ENCODE measurements at places on chromosomes 13 and 19.

GRCh38 chr13:89796196-89796595 lies 1551.3 kb upstream of the MIR17HG start:
- no peak overlapping the region for H3K27ac ChIP-seq
- H3K27me3 ChIP-seq: no peaks in the 10 kb centered on the region
- no peak overlapping the region for H3K4me3 ChIP-seq
- no peaks in the 10 kb centered on the region for H3K36me3 ChIP-seq
- no peak for DNase-seq

DNA sequence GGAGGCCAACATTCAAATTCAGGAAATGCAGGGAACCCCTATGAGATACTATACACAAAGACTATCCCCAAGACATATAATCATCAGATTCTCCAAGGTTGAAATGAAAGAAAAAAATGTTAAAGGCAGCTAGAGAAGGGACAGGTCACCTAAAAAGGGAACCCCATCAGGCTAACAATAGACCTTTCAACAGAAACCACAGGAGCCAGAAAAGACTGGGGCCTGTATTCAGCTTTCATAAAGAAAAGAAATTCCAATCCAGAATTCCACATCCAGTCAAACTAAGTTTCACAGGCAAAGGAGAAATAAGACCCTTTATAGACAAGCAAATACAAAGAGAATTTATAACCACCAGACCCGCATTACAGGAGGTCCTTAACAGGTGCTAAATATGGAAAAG lies 1703.6 kb upstream of the PRR20A start:
- DNase-seq: no peak
- H3K4me3 ChIP-seq: no peak overlapping the region
- no peaks in the 10 kb centered on the region for H3K27me3 ChIP-seq
- H3K36me3 ChIP-seq: no peaks in the 10 kb centered on the region

GRCh38 chr19:55256562-55257460 lies 2.0 kb downstream of the PPP6R1 start:
- H3K4me1 ChIP-seq: peaks cover 70% of the 10 kb centered on the region
- no peaks in the 10 kb centered on the region for H3K36me3 ChIP-seq
- no peak for DNase-seq
- peak overlapping the region; percentile 70 for H3K4me3 ChIP-seq
- no peak overlapping the region for H3K27ac ChIP-seq

- H3K36me3 ChIP-seq: peaks cover 100% of the 10 kb centered on the region
- no peaks in the 10 kb centered on the region for H3K27me3 ChIP-seq
- H3K4me1 ChIP-seq: no peaks in the 10 kb centered on the region
- DNase-seq: no peak
- H3K4me3 ChIP-seq: no peak overlapping the region
Measured at GRCh38 chr19:36652958-36653357, 13.7 kb downstream of the ZNF461 start.

GRCh38 chr19:3207461-3208242 lies 16.8 kb upstream of the CELF5 start:
- DNase-seq: no peak
- H3K27ac ChIP-seq: no peak overlapping the region

DNA sequence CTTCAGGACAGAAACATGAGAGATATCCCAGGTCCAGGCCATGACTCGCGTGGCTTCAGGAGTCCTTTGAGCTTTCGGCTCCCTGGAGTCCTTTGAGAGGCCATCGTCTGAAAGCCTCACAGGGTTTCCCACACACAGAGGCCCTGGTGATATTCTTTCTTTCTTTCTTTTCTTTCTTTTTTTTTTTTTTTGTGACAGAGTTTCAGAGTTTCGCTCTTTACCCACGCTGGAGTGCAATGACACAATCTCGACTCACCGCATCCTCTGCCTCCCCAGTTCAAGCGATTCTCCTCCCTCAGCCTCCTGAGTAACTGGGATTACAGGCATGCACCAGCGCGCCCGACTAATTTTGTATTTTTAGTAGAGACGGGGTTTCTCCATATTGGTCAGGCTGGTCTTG lies 5.5 kb downstream of the SIN3B start:
- DNase-seq: no peak
- H3K4me3 ChIP-seq: no peak overlapping the region
- H3K36me3 ChIP-seq: no peaks in the 10 kb centered on the region
- H3K27me3 ChIP-seq: no peaks in the 10 kb centered on the region
- H3K4me1 ChIP-seq: peaks cover 22% of the 10 kb centered on the region
- no peak overlapping the region for H3K27ac ChIP-seq

DNA sequence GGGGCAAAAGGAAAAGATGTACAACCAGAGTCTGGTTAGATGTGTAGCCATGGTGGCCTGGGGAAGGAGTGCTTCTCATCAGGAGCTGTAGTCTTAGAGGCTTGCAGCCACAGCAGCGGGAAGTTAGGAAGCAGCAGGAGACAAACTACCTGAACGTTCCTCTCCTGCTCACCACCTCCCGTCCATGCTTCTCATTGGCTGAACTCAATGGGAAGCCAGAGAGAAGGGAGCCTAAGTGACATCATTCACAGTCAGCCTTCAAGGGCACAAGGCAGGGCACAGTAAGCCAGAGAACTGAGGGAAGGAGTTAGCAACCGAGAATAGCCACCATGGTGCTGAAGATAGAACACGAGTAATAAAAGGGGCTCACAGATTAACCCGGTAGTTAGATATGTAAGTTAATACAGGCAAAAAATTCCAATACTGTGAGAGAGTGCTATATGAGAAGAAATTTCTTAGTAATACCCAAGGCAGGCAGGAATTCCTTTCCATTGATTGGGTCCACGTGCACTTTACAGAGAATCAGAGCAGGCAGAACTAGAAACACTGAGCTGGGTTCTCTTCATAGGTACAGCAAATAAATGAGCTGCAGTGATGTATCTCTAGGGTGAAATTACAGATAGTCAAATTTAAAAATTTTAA lies 391.5 kb upstream of the DACH1 start:
- H3K4me3 ChIP-seq: no peak overlapping the region
- no peaks in the 10 kb centered on the region for H3K4me1 ChIP-seq
- no peaks in the 10 kb centered on the region for H3K27me3 ChIP-seq
- no peaks in the 10 kb centered on the region for H3K36me3 ChIP-seq
- no peak overlapping the region for H3K27ac ChIP-seq

- H3K4me3 ChIP-seq: peak overlapping the region; percentile 97
- peaks cover 29% of the 10 kb centered on the region for H3K36me3 ChIP-seq
- DNase-seq: no peak
- peaks cover 44% of the 10 kb centered on the region for H3K4me1 ChIP-seq
Measured at GRCh38 chr19:19319732-19320360, 463 bp downstream of the SUGP1 start.

DNA sequence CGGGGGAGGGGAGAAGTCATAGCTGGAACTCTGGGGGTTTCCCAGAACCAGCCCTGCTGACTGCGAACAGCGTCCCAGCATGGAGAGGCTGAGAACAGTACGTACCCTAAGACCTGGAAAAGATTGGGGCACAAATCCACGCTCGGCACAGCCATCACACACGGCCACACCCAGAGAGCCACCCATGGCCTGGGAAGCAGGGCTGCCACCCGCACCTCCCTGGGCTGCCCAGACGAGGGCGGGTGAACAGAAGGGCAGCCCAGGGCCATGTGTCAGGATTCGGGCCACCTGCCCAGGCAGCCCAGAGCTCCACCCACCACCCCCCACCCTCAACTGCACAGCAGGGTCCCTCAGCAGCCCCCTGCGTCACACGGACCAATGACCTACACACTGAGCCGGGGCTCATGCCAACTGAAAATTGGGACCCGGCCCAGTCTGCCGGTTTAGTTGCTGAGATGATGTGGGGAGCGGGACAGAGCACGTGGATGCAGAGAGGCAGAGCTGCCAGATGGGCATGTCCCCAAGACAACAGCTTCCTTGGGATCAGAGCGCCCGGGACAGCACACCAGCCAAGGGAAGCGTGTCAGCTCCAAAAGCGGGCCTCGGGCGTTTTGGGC lies 8.5 kb downstream of the UBXN6 start:
- no peak for DNase-seq
- H3K27ac ChIP-seq: peak overlapping the region; percentile 60

- H3K4me1 ChIP-seq: no peaks in the 10 kb centered on the region
- H3K27ac ChIP-seq: no peak overlapping the region
- DNase-seq: no peak
- H3K27me3 ChIP-seq: no peaks in the 10 kb centered on the region
- H3K36me3 ChIP-seq: no peaks in the 10 kb centered on the region
Measured at GRCh38 chr13:112642090-112642460, 47.8 kb upstream of the ATP11A start.

- H3K27me3 ChIP-seq: no peaks in the 10 kb centered on the region
- DNase-seq: no peak
- H3K4me3 ChIP-seq: no peak overlapping the region
- H3K4me1 ChIP-seq: peaks cover 32% of the 10 kb centered on the region
- no peak overlapping the region for H3K27ac ChIP-seq
- no peaks in the 10 kb centered on the region for H3K36me3 ChIP-seq
Measured at GRCh38 chr19:46368116-46368515, 21.2 kb downstream of the PPP5C start.

DNA sequence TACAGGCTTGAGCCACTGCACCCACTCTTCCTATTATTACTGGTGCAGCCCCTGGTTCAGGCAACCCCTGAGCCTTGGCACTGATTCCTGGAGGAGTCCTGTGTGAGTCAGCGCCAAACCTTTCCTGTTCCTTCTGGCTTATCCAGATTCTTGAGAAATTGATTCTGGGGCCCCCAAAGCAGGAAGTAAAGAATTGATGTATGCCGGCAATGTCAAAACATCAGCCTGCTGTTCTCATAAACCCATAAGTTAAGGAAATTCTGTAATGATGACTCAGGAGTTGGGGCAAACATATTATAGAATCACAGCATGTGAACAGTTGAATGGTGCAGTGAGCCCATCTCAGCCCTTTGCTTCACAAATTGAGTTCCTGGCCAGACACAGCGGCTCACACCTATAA lies 1.4 kb upstream of the OR7G3 start:
- no peak for DNase-seq
- H3K27me3 ChIP-seq: no peaks in the 10 kb centered on the region
- no peaks in the 10 kb centered on the region for H3K4me1 ChIP-seq

DNA sequence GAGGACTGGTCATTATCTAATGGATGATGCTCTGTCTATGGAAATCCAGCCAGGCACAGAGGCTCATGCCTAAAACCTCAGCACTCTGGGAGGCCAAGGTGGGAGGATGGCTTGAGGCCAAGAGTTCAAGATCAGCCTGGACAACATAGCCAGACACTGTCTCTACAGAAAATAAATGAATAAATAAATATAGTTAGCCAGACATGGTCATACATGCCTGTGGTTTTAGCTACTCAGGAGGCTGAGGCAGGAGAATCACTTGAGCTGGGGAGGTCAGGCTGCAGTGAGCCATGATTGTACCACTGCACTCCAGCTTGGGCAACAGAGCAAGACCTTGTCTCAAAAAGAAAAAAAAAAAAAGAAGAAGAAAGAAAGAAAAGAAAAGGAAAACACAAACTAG lies 234.7 kb downstream of the TSHZ3 start:
- H3K27me3 ChIP-seq: no peaks in the 10 kb centered on the region
- no peaks in the 10 kb centered on the region for H3K36me3 ChIP-seq
- H3K4me1 ChIP-seq: no peaks in the 10 kb centered on the region
- no peak overlapping the region for H3K27ac ChIP-seq
- no peak for DNase-seq

DNA sequence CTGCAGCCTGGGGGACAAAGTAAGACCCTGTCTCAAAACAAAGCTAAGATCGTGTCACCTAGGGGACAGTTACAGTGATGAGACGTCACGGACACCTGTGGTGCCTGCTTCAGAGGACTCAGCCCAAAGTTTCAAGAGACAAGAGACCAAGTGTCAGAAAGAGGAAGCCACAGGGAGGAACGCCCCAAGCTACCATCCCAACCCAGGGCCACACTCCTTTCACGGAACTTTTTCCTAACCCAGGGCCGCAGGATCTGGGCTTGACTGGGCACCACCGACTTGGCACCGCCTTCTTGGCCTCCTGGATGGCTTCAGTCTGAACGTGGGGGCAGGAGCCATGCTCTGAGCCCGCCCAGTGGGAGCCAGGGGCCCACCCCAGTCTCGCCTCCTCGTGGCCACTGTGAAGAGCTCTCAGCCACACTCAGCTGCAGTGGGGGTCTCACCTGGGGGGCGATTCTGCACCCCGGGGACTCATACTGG lies 8.5 kb downstream of the MOB3A start:
- DNase-seq: no peak
- peaks cover 11% of the 10 kb centered on the region for H3K36me3 ChIP-seq
- no peaks in the 10 kb centered on the region for H3K27me3 ChIP-seq

- peaks cover 8% of the 10 kb centered on the region for H3K4me1 ChIP-seq
- H3K36me3 ChIP-seq: no peaks in the 10 kb centered on the region
- no peak for DNase-seq
- H3K27me3 ChIP-seq: no peaks in the 10 kb centered on the region
- no peak overlapping the region for H3K4me3 ChIP-seq
Measured at GRCh38 chr13:39550931-39551330, 52.1 kb downstream of the LHFPL6 start.

DNA sequence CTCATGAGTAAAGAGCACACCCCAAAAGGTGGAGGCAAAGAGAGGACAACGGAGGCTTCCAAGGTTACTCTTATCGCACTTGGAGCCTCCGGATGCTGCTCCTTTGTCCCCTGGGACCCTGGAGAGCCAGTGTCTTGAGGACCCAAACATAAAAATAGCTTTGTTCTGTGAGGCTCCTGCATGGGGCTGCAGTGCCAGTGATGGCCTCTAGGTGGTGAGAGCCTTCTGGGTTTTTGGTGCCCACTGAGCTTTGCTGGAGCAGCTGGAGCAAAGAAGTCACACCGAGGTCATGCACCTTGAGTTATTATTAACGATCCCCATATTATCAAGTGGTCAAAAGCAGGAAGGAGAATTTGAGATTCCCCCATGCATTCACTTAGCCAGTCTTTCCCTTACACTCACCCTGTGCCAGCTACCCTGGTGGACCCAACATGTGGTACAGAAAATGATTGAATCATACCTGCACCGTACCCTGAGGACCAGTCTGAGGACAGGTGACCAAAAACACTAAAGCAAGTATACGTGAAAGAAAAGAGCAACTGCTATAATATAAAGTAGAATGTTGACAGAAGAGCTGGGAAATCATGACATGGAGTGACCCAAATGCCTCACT lies 41.5 kb downstream of the ZNF682 start:
- no peak overlapping the region for H3K4me3 ChIP-seq
- no peaks in the 10 kb centered on the region for H3K27me3 ChIP-seq
- H3K36me3 ChIP-seq: no peaks in the 10 kb centered on the region
- DNase-seq: no peak
- no peak overlapping the region for H3K27ac ChIP-seq

- no peaks in the 10 kb centered on the region for H3K27me3 ChIP-seq
- no peak for DNase-seq
- H3K4me1 ChIP-seq: no peaks in the 10 kb centered on the region
- H3K27ac ChIP-seq: no peak overlapping the region
- H3K36me3 ChIP-seq: no peaks in the 10 kb centered on the region
Measured at GRCh38 chr19:30406220-30407067, 34.3 kb downstream of the ZNF536 start.
